ENCODE measurements at places on chromosomes 1 and 21.

- no peak for DNase-seq
Observed at GRCh38 chr1:59046134-59046533, 250.8 kb upstream of the FGGY start.

DNA sequence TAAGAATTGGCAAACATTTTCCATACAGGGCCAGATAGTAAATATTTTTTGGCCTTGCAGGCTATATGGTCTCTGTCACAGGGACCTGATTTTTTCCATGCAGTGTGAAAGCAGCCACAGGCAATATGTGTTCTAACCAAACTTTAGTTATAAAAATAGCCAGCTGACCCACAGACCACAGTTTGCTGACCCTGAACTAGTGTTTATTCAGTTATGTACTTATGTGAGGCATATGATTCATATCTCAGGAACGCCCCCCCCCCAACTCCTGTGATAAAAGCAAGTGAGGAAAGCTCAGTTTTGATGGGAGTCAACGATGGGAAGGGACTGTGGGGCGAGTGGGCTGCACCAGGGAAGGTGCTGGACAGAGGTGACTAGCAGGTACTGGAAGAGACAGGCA lies 80.1 kb downstream of the HMGB4 start:
- DNase-seq, result no peak

DNA sequence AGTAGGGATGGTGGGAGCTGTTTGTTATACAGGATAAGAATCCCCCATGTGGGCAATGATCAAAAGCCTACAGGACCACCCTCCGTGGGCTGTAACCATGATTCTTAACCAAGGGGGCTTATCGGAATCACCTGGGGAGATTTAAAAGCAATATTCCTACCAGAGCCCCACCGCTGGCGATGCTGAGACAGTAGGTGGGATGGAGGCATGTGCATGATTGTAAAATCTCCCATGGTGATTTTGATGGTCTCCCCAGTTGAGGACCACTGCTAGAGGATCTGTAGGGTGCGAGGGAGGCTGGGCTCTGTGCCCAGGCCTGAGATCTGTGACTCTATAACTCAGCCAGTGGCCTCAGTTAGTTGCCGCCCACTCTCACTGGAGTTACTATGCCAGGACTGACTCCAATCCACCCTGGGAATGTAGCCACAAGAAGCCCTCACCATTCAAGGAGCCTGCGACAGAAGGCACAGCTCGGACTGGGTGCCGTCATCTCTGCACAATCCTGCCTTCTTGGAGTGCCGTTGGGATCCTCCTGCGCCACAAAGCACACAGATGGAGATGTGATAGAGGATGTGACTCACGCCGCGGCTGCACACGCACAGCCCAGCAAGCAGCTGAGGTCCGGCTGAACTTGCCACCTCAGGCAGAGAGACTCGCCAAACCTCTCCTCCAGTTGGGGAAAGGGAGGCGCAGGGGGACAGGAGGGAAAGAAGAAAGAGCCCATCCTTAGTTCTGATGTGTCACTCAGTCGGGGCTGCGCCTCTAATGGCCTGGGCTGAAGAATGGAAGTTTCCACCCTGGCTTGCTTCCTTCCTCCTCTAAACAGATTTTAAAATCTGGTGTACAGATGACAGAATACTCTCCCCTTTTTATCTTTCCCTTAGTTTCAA lies 26.5 kb downstream of the AKNAD1 start:
- DNase-seq, result no peak

DNA sequence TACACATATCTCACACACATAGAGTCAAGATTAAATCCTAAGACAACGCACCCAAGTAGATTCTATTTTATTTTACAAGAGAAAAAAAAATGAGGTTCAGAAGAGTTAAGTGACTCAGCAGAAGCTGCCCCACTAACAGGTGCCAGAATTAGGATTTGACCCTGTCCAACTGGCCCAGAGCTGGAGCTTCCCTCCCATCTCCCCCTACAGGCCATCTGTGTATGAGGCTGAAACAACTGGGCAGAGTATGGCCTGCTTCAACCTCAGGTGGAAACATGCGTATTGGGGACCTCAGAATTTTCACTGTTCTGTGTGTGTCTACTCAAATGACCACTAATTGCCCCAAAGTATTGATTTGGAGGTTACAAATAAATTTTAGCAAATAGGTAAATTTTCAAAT lies 29.9 kb downstream of the PSMG1 start:
- no peak for DNase-seq

DNA sequence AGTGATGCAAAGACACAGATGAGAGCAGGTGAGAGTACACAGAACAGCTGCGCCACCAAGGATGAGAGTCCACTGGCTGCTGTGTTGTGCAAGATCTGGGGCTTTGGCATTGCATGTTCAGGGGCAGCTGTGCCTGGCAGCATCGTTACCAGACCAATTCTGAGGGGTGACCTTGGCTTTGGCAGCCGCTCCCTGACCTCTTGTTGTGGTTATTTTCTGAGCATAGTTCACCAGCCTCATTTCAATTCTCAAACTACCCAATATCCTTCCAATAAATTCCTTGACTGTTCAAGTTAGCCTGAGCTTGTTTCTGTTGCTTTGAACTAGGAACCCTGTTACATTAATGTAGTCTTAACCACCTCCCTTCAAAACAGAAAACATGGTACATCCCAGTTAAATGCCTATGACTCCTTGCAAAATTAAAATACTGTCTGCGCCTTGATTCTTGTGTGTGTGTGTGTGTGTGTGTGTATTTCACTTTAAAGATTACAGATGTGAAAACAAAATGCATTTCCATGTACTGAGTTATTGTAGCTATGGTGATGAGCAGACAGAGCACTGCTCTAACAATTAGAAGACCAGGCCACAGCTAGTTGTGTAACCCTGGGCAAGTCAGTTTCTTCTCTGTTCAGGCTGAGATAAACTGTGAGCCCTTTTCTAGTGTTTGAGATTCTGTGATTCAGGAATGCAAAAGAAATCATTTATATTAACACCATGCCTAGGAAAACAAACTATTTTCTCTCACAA lies 106.3 kb upstream of the GUCA2B start:
- no peak for DNase-seq

- no peak for DNase-seq
Observed at GRCh38 chr1:170001266-170001665, 73.2 kb downstream of the KIFAP3 start.

GRCh38 chr1:173413271-173413707 lies 63.8 kb upstream of the PRDX6 start:
- DNase-seq, result no peak

- DNase-seq, result no peak
Observed at GRCh38 chr21:36478941-36479340, 981 bp downstream of the CLDN14 start.

DNA sequence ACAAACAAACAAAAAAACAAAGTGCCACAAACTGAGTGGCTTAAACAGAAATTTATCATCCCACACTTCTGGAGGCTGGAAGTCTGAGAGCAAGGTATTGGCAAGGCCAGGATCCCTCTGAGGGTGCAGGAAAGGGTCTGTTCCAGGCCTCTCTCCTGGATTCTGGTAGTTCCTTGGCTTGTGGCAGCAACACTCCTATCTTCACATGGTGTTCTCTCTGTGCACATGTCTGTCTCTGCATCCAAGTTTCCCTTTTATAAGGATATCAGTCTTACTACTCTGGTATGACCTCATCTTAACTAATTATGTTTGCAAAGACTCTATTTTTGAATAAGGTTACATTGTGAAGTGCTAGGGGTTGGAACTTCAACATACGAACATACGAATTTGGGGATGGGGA lies 5.3 kb upstream of the VASH2 start:
- DNase-seq, result no peak

- DNase-seq, result no peak
Observed at GRCh38 chr1:170662561-170663403, 1.1 kb upstream of the PRRX1 start.

- DNase-seq, result no peak
Observed at GRCh38 chr1:32219022-32219421, 3.1 kb downstream of the TMEM234 start.

DNA sequence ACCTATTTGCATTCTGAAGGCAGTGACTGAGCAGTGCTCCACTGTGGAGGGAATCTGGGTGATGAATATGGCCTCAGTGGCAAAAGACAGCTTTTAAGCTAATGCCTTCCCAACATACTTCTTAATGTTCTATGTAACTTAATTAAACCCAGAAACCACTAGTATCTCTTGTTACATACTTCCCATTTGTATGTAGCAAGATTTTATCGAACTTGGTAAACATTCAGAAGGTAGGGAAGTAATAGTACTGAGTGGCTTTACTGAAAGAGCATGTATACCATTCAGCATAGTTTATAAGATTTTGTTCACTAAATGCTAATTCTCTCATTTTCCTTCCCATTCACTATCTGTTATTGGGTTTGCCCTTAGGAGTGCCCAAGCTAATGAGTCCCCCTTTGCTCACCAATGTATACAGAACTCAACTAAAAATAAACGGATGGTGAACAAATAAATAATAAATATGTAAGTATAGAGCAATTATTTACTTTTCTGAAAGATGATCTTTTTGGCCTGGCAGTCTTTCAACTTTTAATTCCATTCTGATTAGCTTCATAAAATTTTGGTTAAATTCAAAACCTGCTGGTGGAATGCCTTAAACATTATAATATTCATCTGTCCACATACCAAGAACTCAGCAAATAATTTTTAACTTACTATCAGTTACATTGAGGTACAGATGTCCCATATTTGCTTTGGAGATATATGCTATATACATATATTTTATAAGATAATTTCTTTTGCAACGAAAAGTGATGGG lies 204.4 kb downstream of the APP start:
- DNase-seq, result no peak

- DNase-seq, result no peak
Observed at GRCh38 chr1:15712168-15712567, 23.9 kb upstream of the SLC25A34 start.

GRCh38 chr21:43347461-43348169 lies 79.3 kb downstream of the SIK1 start:
- DNase-seq, result no peak

DNA sequence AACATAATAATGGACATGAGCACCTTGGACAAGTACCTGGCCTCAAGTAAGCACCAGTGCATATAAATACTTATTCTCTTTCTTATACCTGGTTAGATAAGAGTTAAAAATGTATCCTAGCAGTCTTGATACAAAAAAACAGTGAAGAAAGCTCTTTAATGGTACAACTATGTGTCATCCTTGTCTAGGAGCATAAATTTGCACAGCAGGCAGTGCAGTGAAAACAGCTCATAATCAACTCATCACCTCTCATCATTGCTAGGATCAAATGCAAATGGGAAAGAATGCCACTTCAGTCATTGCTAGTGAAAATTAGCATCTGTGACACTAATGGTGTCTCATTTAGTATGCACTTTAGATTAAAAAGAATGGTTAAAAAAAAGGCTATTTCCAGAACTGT lies 7.6 kb downstream of the SAMSN1 start:
- DNase-seq, result no peak

- DNase-seq, result no peak
Observed at GRCh38 chr1:166089804-166090203, 77.0 kb downstream of the FAM78B start.

DNA sequence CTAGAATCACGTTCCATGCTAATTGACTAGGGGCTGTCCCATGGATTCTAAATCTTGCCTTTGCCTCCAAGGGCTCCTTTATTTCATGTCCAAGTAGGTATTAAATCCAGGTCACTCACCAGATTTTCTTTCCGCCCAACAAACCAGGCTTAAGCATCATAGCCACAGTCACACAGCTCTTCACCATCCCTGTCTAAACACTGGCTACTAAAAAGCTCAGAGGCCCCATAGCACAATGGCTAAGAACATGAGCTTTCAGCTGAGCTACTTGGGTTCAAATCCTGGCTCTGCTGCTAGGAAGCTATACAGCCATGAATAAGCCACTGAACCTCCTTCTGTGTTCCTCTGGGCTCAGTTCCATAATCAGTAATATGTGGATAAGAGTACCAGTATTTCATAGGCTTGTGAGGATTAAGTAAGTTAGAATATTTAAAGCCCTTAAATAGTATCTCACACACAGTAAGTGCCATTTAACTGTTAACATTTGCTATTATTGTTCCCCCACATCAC lies 277.2 kb upstream of the GJB5 start:
- no peak for DNase-seq

DNA sequence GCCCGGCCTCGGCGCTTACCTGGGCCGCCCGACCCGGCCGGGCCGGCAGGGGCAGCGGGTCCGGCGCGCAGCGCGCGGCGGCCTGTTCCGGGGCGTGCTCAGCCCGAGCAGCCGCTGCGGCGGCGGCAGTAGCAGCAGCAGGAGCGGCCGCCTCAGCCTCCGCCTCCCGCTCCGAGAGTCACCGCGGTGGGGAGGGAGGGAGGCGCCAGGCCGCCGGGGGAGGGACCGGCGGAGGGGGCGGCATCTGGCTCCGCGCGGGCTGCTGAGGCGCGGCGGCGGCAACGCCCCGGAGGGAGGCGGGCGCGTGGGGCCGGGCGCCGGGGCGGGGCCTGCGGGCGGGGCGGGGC lies at the start of gene CTNNBIP1:
TSS of gene CTNNBIP1 (minus strand) at position 194 of the 347 bp plus-strand sequence. CDS start 38,205 bp downstream, outside the sequence.
- DNase-seq, result no peak

DNA sequence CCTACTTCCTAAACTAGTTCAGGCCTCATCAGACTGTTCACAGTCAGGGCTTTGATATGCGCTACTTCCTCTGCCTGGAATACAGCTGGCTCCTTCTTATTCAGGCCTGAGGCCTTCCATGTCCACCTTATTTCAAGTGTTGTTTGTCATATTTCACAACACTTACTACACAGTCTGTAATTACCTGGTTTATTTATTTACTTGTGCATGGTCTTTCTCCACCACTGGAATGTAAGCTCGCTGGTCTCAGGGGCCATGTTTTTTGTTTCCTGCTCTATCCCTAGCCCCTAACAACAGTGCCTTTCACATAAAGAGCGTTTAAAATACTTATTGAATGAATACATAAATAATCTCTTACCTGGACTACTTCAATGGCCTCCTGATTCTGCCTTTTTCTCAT lies 4.6 kb upstream of the SRSF4 start:
- DNase-seq, result peak; percentile 61

GRCh38 chr1:194355488-194356106 lies 1169.2 kb upstream of the B3GALT2 start:
- DNase-seq, result no peak

- no peak for DNase-seq
Observed at GRCh38 chr1:36965275-36966159, 68.8 kb downstream of the GRIK3 start.

GRCh38 chr1:40783001-40783905 lies at the start of gene KCNQ4:
Gene KCNQ4 (plus strand): TSS chr1:40783787. CDS start chr1:40784094, 307 bp downstream.
- DNase-seq, result no peak
